ENCODE measurements at places on chromosomes 6 and 20.

GRCh38 chr20:3744806-3745685, 12.6 kb downstream of the HSPA12B start:
- no peak for DNase-seq

DNA sequence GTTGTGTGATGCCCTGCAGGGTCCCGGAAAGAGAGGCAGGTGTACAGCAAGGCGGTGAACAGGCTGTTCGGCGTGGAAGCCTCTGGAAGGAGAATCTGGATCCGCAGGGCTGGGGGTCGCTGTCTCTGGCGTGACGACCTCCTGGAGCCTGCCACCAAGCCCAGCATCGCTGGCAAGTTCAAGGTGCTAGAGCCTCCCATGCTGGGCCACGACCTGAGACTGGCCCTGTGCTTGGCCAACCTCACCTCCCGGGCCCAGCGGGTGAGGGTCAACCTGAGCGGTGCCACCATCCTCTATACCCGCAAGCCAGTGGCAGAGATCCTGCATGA, 36.5 kb downstream of the TGM6 start:
- no peak for DNase-seq

DNA sequence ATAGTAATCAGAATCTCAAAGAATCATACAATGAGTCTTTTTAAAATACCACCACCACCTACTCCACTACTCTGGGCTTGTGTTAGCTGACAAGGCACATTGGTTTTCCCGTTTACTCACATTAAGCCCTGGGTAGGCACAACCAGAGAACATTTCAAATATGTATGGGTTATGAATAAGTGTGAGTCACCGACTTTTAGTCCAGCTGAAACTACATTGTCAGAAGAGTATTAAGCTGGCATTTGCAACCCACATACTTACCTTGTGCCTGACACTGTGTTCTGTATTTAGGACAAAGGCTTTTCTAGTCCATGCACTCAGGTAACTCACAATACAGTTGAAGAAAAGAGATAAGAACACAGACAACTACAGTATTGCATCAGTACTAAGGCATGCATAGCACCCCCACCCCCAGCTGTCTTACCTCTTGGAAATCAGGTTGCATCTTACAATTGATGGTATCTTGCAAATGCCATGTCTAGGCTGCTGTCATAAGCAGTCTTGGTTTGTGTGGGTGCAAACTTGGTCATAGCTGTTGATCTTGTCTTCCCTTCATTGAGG, 40.3 kb upstream of the AHI1 start:
- DNase-seq, result peak; percentile 43

- DNase-seq, result peak; percentile 79
These were observed 114.4 kb downstream of the ADGRG6 start for GRCh38 chr6:142416179-142416578.

- DNase-seq, result no peak
These were observed 273.8 kb downstream of the SAMD5 start for GRCh38 chr6:147782302-147782701.

- DNase-seq, result peak; percentile 73
These were observed 96.4 kb downstream of the TULP4 start for GRCh38 chr6:158408552-158409130.

- DNase-seq, result no peak
These were observed 441.6 kb downstream of the PLCB1 start for GRCh38 chr20:8573686-8574085.

All from fibroblast of the conjunctiva (primary cell).